ENCODE measurements at places on chromosomes 7 and 10. TPM values are rescaled to one million over a fixed set of nuclear protein-coding genes. Genes with fewer than 3 reads are reported as not detected.

- no peaks in the 10 kb centered on the region for H3K36me3 ChIP-seq
- no peak overlapping the region for H3K27ac ChIP-seq
- no peak overlapping the region for H3K4me3 ChIP-seq
- no peak for DNase-seq
These were observed 541.7 kb upstream of the GALNT17 start for GRCh38 chr7:70590126-70590854.

DNA sequence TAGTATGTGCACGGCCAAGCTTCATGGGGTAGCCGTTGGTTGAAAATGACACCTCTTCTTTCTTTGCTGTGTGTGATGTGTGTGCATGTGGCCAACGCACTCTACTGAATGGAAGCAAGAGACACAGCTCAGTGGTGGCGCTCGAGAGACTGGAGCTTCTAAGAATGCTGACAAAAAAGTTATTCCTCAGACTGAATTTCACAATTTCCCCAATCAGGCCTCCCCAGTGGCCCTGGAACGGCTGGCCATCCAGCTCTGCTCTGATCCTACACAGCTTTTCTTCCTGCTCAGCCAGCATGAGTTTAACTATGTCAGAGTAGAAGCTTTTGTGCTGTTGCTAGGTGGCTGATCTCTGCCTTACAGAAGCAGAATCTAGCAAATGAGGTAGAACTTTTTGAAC is 186.7 kb upstream of the PLXDC2 start:
- H3K4me3 ChIP-seq: no peak overlapping the region
- no peak overlapping the region for H3K27ac ChIP-seq
- DNase-seq: no peak

DNA sequence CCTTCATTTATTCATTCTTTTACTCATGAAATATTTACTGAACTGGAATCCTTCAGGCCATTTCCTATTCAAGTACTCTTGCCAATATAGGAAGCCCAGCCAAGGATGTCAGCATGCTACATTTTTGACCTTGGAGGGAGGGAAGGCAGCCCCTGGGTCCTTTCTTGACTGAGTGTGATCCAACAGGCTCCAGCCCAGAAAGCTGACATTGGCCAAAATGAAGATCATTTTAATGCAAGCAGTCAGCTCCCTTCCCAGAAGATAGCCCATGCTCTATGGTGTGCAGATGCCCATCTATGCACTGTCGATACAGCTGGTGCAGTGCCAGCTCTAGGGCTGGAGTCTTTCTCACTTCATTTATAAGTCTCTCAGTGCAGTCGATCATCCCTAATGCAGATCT is 646.0 kb downstream of the KCNMA1 start:
- peaks cover 4% of the 10 kb centered on the region for H3K36me3 ChIP-seq
- no peak overlapping the region for H3K4me3 ChIP-seq
- no peak overlapping the region for H3K27ac ChIP-seq

SEMA3E gene
- 11.2 TPM for total RNA-seq

PSD gene
- total RNA-seq: 94.0 TPM

DYNC1I1 gene
- 13.7 TPM for total RNA-seq
